Fibroblast of skin of left quadriceps (primary cell): ENCODE measurements at places on chromosomes 7 and 10.

- no peak for DNase-seq
Observed at GRCh38 chr10:18341055-18341454, 200.8 kb downstream of the CACNB2 start.

GRCh38 chr10:77710759-77711682 lies 73.4 kb upstream of the KCNMA1 start:
- DNase-seq, result no peak

DNA sequence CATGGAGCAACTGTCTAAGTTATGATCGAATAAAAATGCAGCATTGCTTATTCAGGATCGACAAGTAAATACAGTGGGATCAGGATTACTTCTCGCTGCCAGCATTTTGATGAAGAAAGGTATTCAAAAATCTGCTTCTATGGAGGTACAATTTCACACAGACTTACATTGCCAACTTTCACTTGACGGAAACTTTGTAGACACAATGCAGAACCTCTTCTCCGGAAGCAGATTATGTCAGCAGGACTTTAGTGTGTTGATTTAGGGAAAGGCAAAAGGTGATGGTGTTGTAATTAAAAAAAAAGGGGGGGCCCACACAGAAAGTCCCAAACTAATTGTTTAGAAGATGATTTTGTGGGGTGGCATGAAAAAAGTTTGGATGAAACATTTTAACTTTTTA lies 462.4 kb upstream of the KLF6 start:
- no peak for DNase-seq

- no peak for DNase-seq
Observed at GRCh38 chr7:7416031-7416858, 119.4 kb downstream of the COL28A1 start.

- no peak for DNase-seq
Observed at GRCh38 chr10:118738406-118738805, 16.4 kb downstream of the CACUL1 start.
